Lung (tissue), 17 donors: ENCODE measurements at places on chromosomes 3 and 15. TPM values are rescaled to one million over a fixed set of nuclear protein-coding genes. Genes with fewer than 3 reads are reported as not detected.

The TTC23 gene
- total RNA-seq: 48.5 TPM

The TGM5 gene
- total RNA-seq: not detected

The FOXB1 gene
- not detected for total RNA-seq

The SLC27A2 gene
- 6.6 TPM for total RNA-seq

The CFAP92 gene
- total RNA-seq: 4.1 TPM

The CILP gene
- 0.97 TPM for total RNA-seq

The GOLGA8N gene
- 11.1 TPM for total RNA-seq

The ZNF502 gene
- 3.8 TPM for total RNA-seq

The POTEB gene
- not detected for total RNA-seq

The RASGRF1 gene
- total RNA-seq: 20.4 TPM

The SPPL2A gene
- 119 TPM for total RNA-seq

The CKMT1B gene
- total RNA-seq: 6.9 TPM

The CDHR4 gene
- total RNA-seq: 7.8 TPM

The CP gene
- total RNA-seq: 89.8 TPM

The GTPBP8 gene
- 20.6 TPM for total RNA-seq

The UBA7 gene
- total RNA-seq: 79.4 TPM

The C3orf52 gene
- total RNA-seq: 22.4 TPM

The IL20RB gene
- 0.23 TPM for total RNA-seq

The DNAH1 gene
- 14.5 TPM for total RNA-seq

The PLA2G4B gene
- 8.4 TPM for total RNA-seq

The MAPK6 gene
- total RNA-seq: 39.8 TPM

The RTP3 gene
- not detected for total RNA-seq

The SLC7A14 gene
- 0.06 TPM for total RNA-seq

The CYP8B1 gene
- total RNA-seq: 0.09 TPM

The CHRM5 gene
- 0.23 TPM for total RNA-seq

The CPN2 gene
- not detected for total RNA-seq

The CIDEC gene
- total RNA-seq: not detected

The CLSTN2 gene
- 2.4 TPM for total RNA-seq

The CSPG4 gene
- total RNA-seq: 32.4 TPM

The STAB1 gene
- total RNA-seq: 205 TPM

The TMC3 gene
- not detected for total RNA-seq

The CISH gene
- 42.9 TPM for total RNA-seq
